GM23338 (cell line): ENCODE measurements at places on chromosomes 12 and 14.

DNA sequence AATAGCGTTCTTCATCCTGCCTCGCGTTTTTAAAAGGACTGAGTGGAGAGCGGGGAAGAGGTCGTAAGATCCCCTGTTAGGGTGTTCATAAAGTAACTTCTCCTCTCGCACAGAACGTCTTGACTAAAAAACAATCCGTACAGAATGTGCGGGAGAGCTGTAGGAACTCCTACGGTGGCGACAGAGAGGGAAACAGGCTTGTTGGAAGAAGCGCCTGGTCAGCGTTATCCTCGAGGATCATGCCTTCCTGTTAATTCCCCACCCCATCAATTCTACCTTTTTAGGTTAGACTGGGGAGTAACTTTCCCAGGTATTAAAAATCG, 399 bp upstream of the WASHC4 start:
- DNase-seq: peak; percentile 68

GRCh38 chr12:121889274-121889624, 659 bp downstream of the PSMD9 start:
- no peak for DNase-seq

DNA sequence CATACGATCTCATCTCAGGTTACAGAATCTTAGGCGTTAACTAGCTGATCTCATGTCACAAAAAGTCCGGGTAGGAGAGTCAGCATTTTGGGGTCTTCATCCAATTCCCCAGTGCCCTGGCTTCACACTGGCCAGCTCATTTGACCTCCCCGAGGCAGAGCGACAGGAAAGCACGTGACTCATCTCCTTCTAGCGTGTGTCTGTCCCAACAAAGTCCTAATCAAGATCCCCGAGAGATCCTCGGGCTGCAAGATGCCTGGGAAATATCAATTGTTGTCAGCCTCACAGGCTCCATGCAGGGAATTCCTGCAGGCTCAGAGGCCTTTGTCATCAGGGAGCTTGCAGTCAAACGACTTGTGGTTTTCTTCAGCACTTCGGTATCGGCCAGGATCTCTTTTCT, 57.5 kb downstream of the ZNF664 start:
- peak; percentile 33 for DNase-seq

DNA sequence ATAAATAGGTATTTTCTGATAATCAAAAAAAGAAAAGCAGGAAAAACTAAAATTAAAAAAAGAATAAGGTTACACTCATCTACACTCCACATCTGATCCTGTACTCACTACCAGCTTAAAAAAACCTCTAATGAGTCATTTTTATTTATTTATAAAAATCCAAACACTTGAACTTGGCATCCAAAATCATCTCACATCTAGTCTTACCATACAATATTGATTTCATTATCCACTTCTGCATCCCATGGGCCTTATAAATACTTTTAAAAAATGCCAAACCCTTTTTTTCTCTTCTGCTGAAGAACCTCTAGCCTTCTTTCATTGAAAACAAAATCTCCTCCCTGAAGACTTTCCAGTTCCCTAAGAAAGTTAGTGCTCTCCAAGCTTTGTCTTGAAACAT, 109.7 kb downstream of the TMTC3 start:
- no peak for DNase-seq

DNA sequence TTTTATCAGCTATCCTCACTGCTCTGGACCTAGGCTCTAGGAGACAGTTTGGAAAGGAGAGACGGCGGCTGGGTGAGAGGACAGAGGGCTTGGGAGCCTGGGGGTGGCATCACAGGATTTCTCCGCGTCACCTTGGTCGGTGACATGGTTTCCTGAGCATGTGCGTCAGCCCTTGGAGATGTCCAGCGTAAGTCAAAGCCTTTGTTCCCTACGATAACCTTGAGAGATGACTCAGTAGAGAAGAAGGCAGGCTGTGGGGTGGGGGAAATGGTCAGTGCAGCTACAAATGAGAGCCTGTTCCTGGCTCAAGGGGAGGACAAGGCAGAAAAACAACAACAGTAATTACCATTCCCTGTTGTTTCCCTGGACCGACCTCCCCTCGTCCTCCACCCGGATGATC, 90.2 kb upstream of the TBX3 start:
- DNase-seq: no peak

DNA sequence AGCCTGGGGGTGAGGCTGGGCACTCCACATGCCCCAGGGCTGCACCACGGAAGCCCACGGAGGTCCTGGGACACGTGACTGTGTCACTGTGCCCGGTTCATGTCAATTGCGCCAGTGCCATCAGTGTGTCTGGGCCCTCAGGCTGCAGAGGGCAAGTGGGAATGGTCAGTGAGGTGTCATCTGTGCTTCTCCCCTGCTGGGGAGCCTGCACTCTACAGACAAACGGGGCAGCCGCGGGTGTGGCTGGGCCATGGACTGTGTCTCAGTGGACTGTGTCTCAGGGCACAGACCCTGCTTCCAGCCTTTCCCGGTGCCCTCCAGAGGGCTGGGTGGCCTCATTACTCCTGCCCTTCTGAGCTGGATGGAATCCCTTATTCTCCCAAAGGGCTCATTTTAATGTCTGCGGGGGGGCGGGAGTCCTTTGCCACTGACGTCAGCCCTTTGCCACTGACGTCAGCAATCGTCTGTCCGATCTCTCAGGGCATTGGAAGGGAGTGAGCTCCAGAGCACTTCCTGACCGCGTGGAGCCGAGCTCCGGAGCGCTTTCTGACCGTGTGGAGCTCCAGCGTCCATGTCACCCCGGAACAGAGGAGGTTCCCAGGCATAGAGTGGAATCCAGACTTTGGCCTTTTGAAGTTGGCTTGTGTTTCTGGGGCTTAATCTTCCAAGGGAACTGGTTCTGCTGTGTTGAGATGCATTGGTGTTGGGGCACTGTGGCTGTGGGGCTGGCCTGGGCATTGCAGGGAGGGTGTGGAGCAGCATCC, 72.4 kb downstream of the ADGRD1 start:
- DNase-seq: no peak

- no peak for DNase-seq
Measured at GRCh38 chr14:33343016-33343415, 404.3 kb downstream of the NPAS3 start.

- DNase-seq: no peak
Measured at GRCh38 chr12:6221146-6221545, 20.9 kb downstream of the CD9 start.

DNA sequence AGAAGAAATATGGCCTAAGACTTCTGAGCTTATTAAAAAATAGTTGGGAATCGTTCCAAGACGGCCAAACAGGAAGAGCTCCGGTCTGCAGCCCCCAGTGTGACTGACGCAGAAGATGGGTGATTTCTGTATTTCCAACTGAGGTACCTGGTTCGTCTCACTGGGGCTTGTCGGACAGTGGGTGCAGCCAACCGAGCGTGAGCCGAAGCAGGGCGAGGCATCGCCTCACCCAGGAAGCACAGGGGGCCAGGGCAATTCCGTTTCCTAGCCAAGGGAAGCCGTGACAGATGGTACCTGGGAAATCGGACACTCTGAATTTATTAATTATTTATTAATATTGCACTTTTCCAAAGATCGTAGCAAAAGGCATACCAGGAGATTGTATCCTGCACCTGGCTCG, 857.8 kb downstream of the C12orf50 start:
- no peak for DNase-seq

DNA sequence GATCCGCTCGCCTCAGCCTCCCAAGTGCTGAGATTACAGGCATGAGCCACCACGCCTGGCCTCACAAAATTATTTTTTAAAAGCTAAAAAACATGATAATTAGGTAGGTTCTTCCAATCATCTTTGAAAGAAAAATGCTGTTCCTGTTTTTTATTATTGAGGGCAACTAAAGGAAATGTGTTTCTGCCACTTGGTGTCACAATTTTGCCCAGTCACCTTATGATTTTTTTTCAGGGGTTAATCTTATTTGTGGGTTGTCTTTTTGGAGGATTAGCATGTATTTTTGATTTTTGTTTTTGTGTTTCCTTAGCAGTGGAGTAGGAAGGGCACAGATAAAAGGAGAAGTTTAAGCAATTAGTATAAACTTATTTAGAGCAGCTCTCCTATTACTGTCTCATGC, 79.8 kb downstream of the PRORP start:
- DNase-seq: no peak

DNA sequence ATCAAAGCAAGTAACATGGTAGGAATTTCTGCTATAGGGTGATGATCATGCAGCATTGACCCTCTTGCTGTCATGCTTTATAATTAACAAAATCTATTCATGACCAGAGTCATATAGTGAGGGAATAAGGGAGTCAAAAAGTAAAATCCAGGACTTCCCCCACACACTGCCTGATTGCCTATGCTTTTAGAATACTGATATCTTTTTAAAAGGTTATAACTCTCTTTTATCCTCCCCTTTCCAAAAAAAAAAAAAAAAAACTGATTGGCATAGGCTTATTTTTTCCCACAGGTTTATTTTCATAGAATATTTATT, 51.4 kb downstream of the ZFP36L1 start:
- no peak for DNase-seq

GRCh38 chr14:93108105-93108504, 7.6 kb downstream of the ITPK1 start:
- no peak for DNase-seq

GRCh38 chr14:24840204-24840893, 206.4 kb upstream of the GZMB start:
- no peak for DNase-seq

GRCh38 chr14:99241325-99242010, 30.5 kb downstream of the BCL11B start:
- DNase-seq: no peak

- no peak for DNase-seq
Measured at GRCh38 chr12:56632701-56633467, 2.8 kb upstream of the BAZ2A start.

- no peak for DNase-seq
Measured at GRCh38 chr12:13251521-13251920, 55.0 kb downstream of the EMP1 start.

- DNase-seq: peak; percentile 66
Measured at GRCh38 chr12:50924439-50925341, 27.7 kb upstream of the HIGD1C start.

DNA sequence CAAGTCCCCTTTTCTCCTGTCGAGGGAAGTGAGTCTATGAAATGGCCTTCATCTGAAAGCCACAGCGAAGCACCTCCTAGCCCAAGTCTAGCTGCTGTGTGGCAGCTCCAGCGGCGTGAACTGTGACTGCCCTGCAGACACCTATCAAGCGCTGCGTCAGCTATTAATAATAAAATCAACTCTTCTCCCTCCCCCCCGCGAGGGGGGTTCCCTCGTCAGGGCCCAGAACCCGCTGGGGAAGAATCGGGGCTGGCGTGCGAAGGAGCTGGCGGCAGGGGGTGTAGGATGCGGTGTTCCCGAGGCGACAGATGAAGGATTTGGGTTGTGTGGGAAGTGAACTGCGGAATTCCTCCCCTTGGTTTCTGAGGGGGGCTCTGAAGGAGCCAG, 662 bp upstream of the ATP2A2 start:
- peak; percentile 78 for DNase-seq

DNA sequence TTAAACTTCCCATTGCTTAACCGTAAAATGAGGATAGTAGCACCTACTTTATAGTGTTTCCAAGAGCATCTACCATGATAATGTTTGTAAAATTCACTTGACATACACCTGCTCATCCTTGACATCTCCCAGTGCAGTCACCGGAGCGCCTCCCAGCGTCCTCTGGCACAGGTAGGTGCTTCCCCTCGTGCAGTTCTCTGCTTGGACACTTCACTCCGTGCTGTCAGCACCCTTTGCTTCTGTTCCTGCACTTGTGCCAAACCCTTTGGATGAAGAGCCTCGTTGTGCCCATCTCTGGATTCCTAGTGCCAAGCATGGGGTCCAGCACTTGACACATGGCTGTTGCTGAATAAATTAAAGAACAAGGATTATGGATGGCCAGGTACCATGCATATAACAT, 28.3 kb downstream of the ETV6 start:
- DNase-seq: no peak

DNA sequence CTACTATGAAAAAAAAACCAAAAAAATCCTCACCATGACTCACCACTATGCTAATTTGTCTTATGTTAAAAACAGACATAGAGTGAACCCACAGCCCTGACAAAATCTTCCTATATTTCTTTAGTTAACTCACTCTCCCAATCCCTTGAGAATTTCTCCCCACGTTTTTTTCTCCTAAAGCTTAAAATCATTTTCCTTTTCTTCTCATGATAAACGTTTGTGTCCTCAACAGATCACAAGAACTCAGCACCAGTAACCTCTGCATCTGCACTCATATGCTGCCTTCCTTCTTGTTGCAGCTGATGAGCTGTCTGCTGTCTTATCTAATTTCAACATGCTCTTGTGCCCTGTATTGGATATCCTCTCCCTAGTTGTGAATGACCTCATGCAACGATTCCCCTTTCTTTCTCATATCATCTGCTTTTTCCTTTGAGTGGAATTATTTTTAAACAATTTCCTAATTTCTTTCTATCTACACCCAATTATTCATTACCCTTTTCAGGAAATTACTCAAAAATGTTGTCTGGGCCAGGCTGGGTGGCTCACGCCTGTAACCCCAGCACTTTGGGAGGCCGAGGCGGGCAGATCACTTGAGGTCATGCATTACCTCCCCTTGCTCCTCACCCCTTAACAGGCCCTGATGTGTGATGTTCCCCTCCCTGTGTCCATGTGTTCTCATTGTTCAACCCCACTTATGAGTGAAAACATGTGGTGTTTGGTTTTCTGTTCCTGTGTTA, 427.5 kb upstream of the MGAT4C start:
- DNase-seq: no peak

GRCh38 chr12:82097877-82098276, 260.3 kb downstream of the CCDC59 start:
- DNase-seq: no peak

DNA sequence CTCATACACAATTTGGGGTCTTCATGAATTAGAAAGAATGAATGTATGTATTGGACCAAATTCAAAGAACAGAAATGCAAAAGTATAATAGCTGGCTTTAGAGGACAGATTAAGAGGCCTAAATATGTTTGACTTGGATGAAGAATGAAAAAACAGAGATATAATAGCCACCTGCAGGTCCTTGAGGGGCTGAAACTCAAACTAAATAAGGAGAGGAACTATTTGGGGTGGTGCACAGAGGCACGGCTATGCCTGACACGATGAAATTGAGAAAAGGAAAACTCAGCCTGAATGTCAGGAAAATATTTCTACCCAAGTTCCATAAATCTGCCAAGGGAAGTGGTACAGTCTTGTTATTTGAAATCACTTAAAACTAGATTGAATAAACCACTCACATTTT, 222.9 kb upstream of the DDHD1 start:
- no peak for DNase-seq

DNA sequence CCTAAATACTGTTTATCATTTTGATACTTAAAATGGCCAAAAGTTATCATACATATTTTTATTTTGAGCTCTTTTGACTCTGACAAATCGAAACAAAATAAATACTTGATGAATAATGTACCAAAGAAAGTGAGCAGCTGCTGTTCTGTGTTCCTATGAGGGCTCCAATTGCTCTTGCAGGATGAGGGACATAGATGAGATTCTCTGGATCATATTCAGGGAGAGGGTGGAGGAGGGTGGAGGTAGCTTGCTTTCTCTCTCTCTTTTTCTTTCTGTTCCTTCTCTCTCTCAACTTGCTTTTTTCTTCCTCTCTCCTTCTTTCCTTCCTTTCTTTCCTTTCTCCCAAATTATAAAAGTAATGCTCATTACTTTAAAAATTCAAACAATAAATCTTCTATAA, 8.9 kb upstream of the MYH7 start:
- DNase-seq: no peak

- no peak for DNase-seq
Measured at GRCh38 chr14:74475678-74476077, 17.4 kb downstream of the NPC2 start.
